Stimulated activated CD4-positive, alpha-beta T cell treated with anti-CD3 and anti-CD28 coated beads, Interleukin-12 subunit alpha, Interleukin-12 subunit beta, amount 100 ng/mL, for 24 hours (primary cell): ENCODE measurements at places on chromosomes 1 and 21.

- DNase-seq = no peak
Measured at GRCh38 chr1:19903621-19904020, 19.8 kb downstream of the PLA2G2E start.

GRCh38 chr1:35598895-35599294, 25.8 kb downstream of the TFAP2E start:
- DNase-seq = no peak

GRCh38 chr1:219518168-219518906, 94.6 kb downstream of the ZC3H11B start:
- DNase-seq = no peak

- DNase-seq = no peak
Measured at GRCh38 chr21:34222031-34222335, 141.8 kb upstream of the KCNE2 start.

DNA sequence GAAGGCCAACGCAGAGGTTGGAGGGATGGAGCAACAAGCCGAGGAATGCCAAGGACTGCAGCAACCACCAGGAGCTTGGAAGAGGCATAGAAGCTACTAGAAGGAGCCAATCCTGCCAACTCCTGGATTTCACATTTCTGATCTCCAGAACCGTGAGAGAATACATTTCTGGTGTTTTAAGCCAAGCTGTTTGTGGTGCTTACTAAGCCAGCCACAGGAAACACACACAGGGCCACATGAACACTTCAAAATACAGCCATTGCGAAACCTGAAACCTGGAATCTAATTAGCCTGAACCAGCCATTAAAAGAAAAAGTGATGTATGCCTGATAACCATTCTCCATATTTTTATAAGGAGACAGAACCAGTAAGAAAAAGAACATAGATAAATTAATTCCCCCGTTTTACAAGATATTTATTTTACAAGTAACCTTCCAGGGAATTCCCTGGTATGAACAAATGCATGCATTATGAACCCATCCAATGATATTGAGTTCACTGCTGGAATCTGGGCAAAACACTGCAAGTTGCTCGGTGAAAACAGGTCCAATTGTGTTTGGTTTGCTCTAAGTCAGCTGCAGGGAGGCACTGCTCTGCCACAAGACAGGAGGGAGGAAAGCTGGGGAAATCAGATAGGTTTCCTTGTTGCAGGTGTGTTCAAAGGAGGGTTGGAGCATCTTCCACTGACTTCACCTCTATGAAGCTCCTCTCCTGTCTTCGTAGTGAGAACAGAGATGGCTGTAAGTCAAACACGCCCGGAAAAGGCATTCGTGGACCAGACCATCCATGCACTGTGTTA, 70.2 kb downstream of the ETS2 start:
- no peak for DNase-seq

GRCh38 chr1:172429331-172430127, 9.0 kb downstream of the C1orf105 start:
- no peak for DNase-seq

- DNase-seq = peak; percentile 20
Measured at GRCh38 chr1:112674986-112675727, 698 bp downstream of the MOV10 start.

DNA sequence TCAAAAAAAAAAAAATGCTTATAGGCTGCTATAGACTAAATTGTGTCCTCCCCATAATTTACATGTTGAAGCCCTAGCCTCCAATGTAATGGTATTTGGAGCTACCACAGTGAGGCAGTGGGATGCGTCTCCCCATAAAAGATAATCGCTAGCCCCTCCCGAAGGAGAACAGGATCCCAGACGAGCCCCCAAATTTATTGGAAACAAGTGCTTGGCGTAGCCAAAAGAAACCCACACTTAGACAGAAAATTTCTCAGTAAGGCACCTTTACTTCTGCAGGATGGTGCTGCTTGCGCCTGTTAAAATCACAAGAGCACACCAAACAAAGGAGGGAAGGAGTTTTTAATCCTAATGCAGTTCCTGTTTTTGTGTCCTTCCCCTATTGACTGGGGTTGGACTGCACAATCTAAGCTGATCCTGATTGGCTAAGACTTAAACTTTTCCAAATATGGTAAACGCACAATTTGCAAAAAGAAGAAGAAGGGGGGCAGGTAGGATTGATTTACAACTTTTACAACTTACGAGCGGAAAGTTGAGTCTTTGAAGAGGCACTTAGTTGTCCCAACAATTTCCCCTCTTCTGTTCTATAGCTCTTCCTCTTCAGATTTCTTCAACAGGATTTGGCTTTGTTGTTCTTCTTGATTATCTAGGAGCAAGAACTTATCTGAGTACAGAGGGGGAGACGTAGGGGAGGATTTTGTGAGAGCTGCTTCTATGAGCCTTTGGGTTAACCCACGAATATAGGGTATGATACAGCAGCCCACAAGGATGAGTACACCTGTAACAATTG, 3.0 kb upstream of the IPP start:
- no peak for DNase-seq

GRCh38 chr1:171142416-171143385, 42.4 kb upstream of the FMO2 start:
- DNase-seq = no peak

DNA sequence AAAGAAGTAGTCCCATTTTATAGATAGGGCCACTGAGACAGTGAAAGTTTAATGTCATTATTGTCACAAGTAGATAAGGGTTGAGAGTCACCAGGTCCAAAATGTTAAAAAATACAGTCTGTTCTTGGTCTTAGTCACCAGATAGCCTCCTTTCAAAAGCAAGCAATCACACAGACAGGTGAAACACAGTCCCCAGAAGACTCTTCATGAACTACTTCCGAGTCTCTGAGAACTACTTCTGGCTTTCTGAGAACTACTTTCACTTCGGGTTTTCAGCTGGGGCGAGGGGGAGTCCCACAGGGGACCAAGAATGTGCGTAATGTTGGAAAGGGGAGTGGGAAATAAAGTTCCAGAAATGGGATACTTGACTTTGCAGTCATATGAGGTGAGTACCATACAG, 143.2 kb downstream of the HHIPL2 start:
- DNase-seq = no peak

- DNase-seq = no peak
Measured at GRCh38 chr1:204225841-204226735, 12.3 kb upstream of the GOLT1A start.

DNA sequence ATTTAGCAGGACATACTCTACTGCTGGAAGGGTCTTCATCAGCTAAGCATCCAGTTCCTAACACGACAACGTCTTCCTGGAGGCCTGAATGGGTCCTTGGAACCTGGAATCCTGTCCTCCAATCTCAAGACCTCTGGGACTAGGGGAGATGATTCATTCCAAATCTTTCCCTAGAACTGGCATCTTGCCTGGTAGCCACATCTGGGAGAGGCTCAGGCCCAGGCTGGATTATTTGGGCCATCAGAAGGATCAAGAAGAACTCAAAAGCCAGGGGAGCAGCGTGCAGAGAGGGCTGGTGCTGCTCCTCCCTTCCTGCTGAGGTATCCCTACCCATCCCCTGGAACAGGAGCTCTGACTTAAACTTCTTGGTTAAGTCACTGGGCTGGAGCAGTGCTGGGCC, 2.8 kb upstream of the PHLDA3 start:
- DNase-seq = no peak

DNA sequence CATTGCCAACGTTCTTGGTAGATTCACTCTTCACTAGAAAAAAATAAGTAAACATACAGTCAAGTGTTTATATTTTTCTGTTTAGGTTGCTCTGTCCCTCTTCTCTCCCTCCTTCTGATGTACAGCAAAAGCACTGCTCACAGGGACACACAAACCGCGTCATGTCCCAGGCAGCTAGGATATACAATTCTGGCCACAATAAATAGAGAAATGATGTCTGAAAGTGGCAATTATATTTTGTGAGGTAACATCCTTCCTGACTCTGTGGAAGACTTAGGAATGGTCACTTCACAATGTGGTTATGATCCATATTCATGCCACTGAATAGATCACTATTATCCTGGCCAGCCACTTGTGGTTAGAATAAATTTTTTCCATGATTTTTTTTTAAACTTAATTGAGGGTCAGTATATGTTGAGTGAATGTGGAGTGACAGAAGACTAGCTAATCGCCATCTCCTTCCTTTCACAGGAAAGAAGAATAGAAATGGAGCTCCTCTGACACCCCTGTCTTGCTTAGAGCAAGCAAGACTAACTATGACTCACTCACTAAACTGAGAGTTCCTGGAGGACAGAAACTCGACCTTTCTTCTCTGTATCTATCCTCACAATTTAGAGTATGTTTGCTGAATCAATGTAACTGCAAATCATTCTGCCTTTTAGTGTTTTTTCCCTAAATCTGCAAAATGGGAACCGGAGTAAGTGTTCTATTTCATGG, 54.0 kb downstream of the ZNHIT6 start:
- no peak for DNase-seq
